ENCODE measurements at places on chromosomes 3 and 15.

- peaks cover 56% of the 10 kb centered on the region for H3K4me1 ChIP-seq
- H3K27ac ChIP-seq: peak overlapping the region; percentile 66
- no peak overlapping the region for H3K4me3 ChIP-seq
- DNase-seq: peak; percentile 59
- no peaks in the 10 kb centered on the region for H3K36me3 ChIP-seq
- no peaks in the 10 kb centered on the region for H3K27me3 ChIP-seq
Measured at GRCh38 chr15:90412356-90413194, 24.5 kb downstream of the IQGAP1 start.

DNA sequence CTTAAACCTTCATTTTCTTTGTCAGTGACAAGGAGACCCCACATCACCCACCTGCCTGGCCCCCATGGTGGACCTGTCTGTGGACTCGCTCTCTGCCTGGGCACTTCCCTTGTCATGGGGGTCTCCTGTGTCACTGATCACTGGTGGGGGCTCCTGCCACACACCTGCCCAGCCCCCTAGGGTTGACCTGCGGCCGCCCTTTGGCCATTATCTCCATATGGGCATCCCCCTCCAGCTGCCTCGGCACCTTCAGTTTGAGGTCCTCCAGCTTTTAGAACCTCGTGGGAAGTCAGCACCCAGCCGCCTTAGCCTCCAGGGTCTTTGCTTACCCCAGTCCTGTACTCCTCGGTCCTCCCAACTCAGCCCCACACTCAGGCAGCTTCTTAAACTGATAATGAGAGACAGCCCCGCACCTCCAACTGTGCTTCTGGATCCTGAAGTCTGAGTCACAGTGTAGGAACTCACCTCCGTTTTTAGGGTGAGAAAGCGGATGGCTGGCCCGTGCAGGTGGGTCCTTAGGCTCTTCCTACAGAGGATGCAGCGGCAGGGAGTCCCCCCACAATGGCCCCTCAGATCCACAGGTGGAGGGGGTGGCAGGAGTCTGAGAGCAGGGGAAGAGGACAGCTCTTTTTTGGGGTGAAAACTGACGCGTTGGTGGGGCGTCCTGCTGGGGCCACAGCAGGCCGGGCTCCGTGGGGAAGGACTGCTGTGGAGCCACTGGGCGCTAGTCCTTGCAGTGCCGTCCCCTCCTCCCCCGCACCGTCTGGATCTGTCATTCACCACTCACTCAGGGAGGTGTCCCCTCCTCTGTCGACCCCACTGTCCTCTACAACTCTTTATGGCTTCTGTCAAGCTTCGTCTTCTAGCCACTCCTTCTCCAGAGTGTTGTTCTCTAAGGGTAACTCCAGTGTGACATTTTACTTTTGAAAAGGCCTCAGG, 8.7 kb upstream of the PRR23E start:
- H3K4me1 ChIP-seq: no peaks in the 10 kb centered on the region
- no peak overlapping the region for H3K27ac ChIP-seq
- no peak overlapping the region for H3K4me3 ChIP-seq

DNA sequence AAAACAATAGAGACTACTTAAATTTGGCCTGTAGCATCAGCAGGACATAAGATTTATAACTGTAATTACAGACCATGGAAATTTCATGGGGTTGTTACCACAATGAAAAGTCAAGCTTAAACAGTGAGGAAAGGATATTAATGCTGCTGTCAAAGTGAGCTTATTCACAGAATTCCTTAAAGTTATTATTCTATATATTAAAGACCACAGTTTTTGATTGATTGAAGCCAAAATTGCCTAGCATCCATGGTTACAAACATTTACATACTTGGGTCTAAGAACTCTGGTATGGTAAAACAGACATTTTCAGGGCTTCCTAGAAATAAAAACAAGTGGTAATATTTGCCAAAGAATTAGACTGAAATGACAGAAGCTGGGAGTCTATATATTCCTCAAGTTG, 248.6 kb downstream of the ATP8B4 start:
- no peak overlapping the region for H3K4me3 ChIP-seq
- H3K27me3 ChIP-seq: no peaks in the 10 kb centered on the region
- DNase-seq: no peak
- no peaks in the 10 kb centered on the region for H3K36me3 ChIP-seq
- no peak overlapping the region for H3K27ac ChIP-seq
- no peaks in the 10 kb centered on the region for H3K4me1 ChIP-seq

- DNase-seq: no peak
- no peaks in the 10 kb centered on the region for H3K4me1 ChIP-seq
- no peak overlapping the region for H3K27ac ChIP-seq
- no peak overlapping the region for H3K4me3 ChIP-seq
Measured at GRCh38 chr15:63004211-63004610, 38.3 kb upstream of the TPM1 start.

- no peak overlapping the region for H3K27ac ChIP-seq
- DNase-seq: no peak
- peaks cover 5% of the 10 kb centered on the region for H3K4me1 ChIP-seq
Measured at GRCh38 chr3:128222796-128223385, 69.6 kb downstream of the EEFSEC start.

DNA sequence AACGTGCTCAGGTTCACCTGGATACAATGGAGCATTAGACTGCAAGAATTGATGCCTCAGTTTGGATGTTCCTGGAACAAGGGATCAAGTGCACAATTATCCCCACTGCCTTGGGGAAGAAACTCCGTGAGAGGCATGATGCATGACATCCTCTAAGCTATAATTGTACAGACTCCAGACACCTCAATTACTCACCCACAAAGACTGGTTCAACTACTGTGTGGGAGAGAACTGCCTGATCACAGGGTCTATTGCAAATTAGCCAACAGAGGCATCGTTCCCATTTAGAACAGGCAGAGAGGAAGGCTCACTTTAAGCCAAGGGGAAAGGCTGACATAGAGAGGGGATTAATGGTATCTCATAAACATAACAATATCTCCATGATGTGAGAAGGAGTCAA, 43.5 kb downstream of the ARRDC4 start:
- H3K27ac ChIP-seq: no peak overlapping the region
- no peak for DNase-seq
- H3K27me3 ChIP-seq: no peaks in the 10 kb centered on the region
- H3K36me3 ChIP-seq: no peaks in the 10 kb centered on the region
- no peaks in the 10 kb centered on the region for H3K4me1 ChIP-seq

- peaks cover 12% of the 10 kb centered on the region for H3K27me3 ChIP-seq
- peak overlapping the region; percentile 52 for H3K27ac ChIP-seq
Measured at GRCh38 chr15:40439960-40440742, 602 bp upstream of the BAHD1 start.

DNA sequence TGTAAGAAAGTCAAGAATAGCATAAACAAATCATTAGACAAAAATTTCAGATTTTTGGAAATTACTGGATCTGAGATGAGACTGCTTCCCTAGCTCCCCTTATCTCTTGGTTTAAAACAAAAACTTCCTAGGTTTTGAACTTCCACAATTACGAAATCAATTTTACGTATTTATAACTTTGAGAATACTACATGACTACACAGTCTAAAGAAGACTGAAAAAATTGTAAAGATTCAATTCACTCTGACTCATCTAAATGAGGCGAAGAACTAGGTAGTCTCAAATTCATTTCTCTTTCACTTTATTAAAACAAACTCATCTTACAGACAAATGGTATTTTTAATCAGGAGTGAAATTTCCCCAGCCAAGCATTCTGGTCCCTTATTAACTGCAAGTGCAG, 10.3 kb downstream of the CCDC54 start:
- H3K27ac ChIP-seq: no peak overlapping the region
- H3K36me3 ChIP-seq: no peaks in the 10 kb centered on the region
- H3K27me3 ChIP-seq: no peaks in the 10 kb centered on the region
- no peak overlapping the region for H3K4me3 ChIP-seq
- no peaks in the 10 kb centered on the region for H3K4me1 ChIP-seq
- DNase-seq: no peak

- DNase-seq: no peak
- no peak overlapping the region for H3K27ac ChIP-seq
- H3K4me3 ChIP-seq: no peak overlapping the region
- H3K27me3 ChIP-seq: no peaks in the 10 kb centered on the region
- no peaks in the 10 kb centered on the region for H3K36me3 ChIP-seq
Measured at GRCh38 chr3:177371888-177372287, 174.6 kb upstream of the TBL1XR1 start.

DNA sequence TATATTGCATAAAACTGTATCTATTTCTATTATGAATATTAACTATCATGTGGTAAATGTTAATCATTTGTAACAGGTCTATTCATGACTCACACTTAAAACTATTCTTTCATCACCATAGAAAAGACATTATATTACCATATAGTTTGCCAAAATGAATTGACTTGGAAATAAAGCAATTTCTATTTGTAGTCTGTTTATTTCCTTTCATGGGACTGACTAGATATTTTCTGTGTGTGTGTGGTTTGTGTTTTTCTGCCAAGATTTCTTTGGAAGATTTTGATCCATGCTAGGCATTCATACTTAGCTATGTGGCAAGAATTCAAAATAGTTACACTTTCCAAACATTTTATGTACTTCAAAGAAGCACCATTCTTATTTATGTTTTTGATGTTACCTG, 522.5 kb upstream of the AGTR1 start:
- H3K27me3 ChIP-seq: no peaks in the 10 kb centered on the region
- no peak overlapping the region for H3K4me3 ChIP-seq
- no peak overlapping the region for H3K27ac ChIP-seq
- no peaks in the 10 kb centered on the region for H3K4me1 ChIP-seq

- no peaks in the 10 kb centered on the region for H3K27me3 ChIP-seq
- DNase-seq: no peak
- H3K27ac ChIP-seq: no peak overlapping the region
- no peaks in the 10 kb centered on the region for H3K36me3 ChIP-seq
- H3K4me3 ChIP-seq: no peak overlapping the region
- no peaks in the 10 kb centered on the region for H3K4me1 ChIP-seq
Measured at GRCh38 chr15:95368191-95368590, 962.3 kb upstream of the NR2F2 start.

GRCh38 chr3:46299608-46300460, 54.1 kb upstream of the CCR2 start:
- no peak for DNase-seq
- H3K4me3 ChIP-seq: no peak overlapping the region
- H3K4me1 ChIP-seq: no peaks in the 10 kb centered on the region
- H3K36me3 ChIP-seq: no peaks in the 10 kb centered on the region

DNA sequence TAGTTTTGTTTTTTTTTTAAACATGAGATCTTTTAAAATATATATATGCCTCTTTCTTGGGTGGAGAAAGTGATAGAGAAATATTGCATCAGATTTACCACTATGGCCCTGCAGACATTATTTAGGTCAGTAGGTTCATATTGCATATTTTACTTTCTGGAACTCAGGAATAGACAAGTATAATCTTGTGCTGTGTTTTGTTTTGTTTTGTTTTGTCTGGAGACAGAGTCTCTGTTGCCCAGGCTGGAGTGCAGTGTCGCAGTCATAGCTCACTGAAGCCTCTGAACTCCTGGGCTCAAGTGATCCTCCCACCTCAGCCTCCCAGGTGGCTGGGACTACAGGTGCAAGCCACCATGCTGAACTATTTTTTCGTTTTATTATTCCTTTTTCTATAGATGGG, 21.5 kb upstream of the DUT start:
- no peak for DNase-seq
- no peaks in the 10 kb centered on the region for H3K27me3 ChIP-seq
- no peak overlapping the region for H3K27ac ChIP-seq
- no peaks in the 10 kb centered on the region for H3K36me3 ChIP-seq
- no peaks in the 10 kb centered on the region for H3K4me1 ChIP-seq

DNA sequence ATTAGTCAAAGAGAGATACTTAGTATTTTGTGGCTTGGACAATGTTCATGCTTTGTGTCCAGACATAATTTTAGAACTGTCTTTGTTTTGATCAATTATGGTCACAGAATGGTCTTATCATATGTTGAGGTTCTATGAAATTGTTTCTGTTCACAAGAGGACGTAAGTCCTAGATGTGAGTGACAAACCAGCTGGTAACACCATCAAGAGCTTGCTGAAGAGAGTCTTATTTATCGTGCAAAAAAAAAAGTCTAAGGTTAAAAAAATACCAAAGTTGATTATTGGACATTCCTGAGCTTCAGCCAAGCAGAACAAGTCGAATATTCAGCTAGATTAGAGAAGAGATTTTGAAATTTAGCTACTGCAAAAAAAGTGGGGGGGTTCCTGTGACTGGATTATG, 495.9 kb upstream of the NAALADL2 start:
- H3K27me3 ChIP-seq: no peaks in the 10 kb centered on the region
- no peak for DNase-seq
- H3K4me1 ChIP-seq: no peaks in the 10 kb centered on the region
- no peak overlapping the region for H3K27ac ChIP-seq
- H3K36me3 ChIP-seq: no peaks in the 10 kb centered on the region

- H3K27me3 ChIP-seq: peaks cover 5% of the 10 kb centered on the region
- H3K4me1 ChIP-seq: no peaks in the 10 kb centered on the region
- no peak overlapping the region for H3K4me3 ChIP-seq
- H3K36me3 ChIP-seq: no peaks in the 10 kb centered on the region
- DNase-seq: no peak
- H3K27ac ChIP-seq: no peak overlapping the region
Measured at GRCh38 chr3:55899887-55900286, 412.8 kb upstream of the WNT5A start.

- H3K27me3 ChIP-seq: no peaks in the 10 kb centered on the region
- H3K27ac ChIP-seq: peak overlapping the region; percentile 35
- no peak for DNase-seq
- no peak overlapping the region for H3K4me3 ChIP-seq
Measured at GRCh38 chr15:69767191-69767590, 314.6 kb downstream of the RPLP1 start.
